Renal pelvis (tissue), 12 donors: ENCODE measurements at places on chromosomes 12 and 14. TPM values are rescaled to one million over a fixed set of nuclear protein-coding genes. Genes with fewer than 3 reads are reported as not detected.

Gene TAS2R43
- polyA plus RNA-seq, result 0.33 TPM

Gene SFSWAP
- polyA plus RNA-seq, result 61.5 TPM

Gene OLR1
- 1.3 TPM for polyA plus RNA-seq

Gene SLC38A4
- polyA plus RNA-seq, result 28.3 TPM

Gene REP15
- polyA plus RNA-seq, result 3.3 TPM

Gene DNAL1
- 22.5 TPM for polyA plus RNA-seq

Gene FAM181A
- polyA plus RNA-seq, result not detected

Gene REM2
- polyA plus RNA-seq, result 1.9 TPM

- DNase-seq, result no peak
These were observed 4.0 kb downstream of the STON2 start for GRCh38 chr14:81396113-81396512.

- no peak for DNase-seq
These were observed 6.7 kb downstream of the SLC2A3 start for GRCh38 chr12:7929083-7929792.

DNA sequence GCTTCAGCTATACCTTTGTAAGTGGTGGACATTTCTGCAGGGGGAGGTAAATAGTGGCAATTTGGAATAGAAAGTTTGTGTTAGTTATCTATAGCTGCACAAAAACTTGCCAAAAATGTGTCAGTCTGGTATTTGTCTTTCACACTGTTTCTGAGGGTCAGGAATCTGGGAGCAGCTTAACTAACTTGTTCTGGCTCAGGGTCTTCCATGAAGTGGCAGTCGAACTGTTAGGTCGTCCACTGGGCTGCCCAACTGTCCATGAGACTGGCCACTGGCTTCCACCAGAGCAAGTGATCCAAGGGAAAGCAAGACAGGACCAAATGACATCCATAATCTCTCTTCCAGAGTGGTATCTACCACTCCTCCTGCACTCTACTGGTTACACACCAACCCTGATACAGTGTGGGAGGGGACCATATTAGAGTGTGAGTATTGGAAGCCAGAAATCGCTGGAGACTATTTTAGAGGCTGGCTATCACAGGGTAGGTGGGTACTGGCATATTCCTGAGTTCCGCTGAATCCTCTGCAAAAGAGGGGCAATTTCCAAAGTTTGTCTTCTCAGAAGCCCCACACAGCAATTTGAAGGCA is 60.9 kb downstream of the DYRK2 start:
- no peak for DNase-seq

DNA sequence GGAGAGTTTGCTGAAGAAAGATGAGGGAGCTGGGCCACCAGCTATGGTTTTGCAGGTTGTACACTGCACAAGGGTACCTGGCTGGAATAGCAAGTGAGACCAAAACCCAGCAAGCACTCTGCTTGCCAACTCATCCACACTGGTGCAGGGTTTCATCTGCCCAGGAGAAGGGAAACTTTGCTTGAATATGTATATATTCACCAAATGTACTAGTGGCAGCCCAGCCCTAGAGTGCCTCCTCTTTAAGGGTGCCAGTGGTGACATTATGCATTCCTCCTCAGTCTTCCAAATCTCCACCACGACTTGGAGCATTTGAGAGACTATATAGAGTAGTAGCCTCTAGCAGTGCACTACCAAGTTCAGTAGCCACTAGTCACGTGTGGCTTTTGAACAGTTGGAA is 136.8 kb downstream of the LLPH start:
- DNase-seq, result no peak

GRCh38 chr12:110316861-110317260 is 35.8 kb downstream of the ATP2A2 start:
- no peak for DNase-seq

DNA sequence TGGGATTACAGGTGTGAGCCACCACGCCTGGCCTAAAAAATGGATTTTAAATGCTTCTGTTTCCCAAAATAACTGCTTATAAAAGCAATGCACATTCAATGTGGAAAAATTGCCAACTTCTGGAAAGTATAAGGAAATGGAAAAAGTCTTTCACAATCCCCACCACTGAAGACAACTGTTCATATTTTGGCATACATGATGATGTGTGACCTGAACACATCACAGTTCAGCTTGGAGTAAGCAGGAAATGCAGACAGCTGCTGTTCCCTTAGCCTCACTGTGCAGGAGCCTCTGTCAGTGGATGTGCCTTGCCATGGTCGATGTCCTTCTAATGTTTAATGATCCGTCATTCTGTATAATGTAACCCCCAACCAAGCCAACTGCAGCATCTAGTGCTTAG is 5.2 kb downstream of the MTERF2 start:
- DNase-seq, result no peak

DNA sequence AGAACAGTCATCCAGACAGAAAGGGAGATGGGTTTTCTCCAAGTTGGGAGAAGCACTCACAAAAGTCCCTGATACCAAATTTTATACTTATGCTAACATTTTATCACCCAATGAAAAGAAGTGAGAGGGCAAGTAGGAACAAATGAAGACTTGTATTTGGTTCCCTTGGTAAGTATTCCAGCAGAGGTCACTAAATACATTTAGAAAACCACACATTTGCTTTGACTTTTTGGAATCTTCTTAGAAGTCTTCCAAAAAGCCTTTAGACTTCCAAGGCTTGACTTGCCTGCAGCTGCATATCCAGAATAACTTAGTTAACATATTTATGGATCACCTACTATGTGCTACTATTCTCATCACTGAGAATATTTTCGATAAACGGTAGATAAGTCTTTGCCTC is 3.1 kb upstream of the GYS2 start:
- DNase-seq, result peak; percentile 4

- DNase-seq, result no peak
These were observed 6.9 kb downstream of the HECTD1 start for GRCh38 chr14:31200702-31200990.

DNA sequence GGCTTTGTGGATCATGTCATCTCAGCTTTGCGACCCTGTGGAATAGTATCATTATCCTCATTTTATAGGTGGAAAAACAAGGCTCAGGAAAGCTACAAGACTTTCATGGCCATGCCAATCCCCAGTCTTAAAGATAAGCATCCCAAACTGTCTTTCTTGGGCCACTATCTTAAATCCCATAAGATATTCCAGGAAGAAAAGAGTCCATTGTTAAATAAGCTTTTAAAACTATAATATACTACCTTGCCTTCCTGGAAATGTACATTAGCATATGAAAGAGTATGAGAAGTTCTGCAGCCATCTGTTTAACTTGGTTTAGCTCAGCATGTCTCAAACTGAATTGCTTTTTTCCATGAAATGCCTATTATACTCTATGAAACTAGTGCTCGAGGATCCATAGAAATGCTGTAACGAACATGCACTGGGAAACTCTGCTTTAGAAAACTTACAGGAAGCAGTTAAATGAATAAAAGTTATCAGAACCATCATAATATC is 77.1 kb downstream of the B4GALNT3 start:
- DNase-seq, result no peak

- no peak for DNase-seq
These were observed 72.0 kb upstream of the TBX5 start for GRCh38 chr12:114477989-114478395.

DNA sequence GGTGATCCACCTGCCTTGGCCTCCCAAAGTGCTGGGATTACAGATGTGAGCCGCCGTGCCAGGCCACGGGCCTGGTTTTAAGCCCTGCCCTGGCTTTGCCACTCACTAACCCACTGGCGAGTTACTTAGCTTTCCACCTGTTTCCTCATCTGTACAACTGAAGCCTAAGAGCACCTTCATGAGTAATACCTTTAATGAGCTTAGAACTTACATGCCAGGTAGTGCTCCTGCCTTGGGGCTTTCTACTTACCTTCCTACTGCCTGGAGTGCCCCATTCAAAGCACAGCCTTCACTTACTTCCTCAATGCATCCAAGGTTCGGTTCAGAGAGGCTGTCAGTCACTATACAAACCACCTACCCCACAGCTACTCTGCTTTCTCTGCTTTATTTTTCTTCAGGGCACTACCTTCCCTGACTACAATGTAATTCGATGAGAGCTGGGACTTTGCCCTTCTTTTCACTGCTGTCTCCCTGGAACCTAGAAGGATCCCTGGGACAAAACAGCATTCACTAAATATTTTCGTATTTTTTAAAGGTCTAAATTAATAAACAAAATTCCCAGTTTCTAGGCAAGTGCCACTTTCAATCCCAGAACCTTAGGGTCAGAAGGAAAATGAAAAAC is 13.8 kb downstream of the ZCCHC8 start:
- no peak for DNase-seq

- no peak for DNase-seq
These were observed 113.7 kb downstream of the DUSP6 start for GRCh38 chr12:89238593-89238992.

- no peak for DNase-seq
These were observed 314.6 kb downstream of the BCL11B start for GRCh38 chr14:98957211-98958047.

GRCh38 chr12:8493084-8493483 is 20.2 kb upstream of the CLEC4D start:
- DNase-seq, result no peak
